Cardiac atrium fibroblast (primary cell): ENCODE measurements at places on chromosomes 4 and X. TPM values are rescaled to one million over a fixed set of nuclear protein-coding genes. Genes with fewer than 3 reads are reported as not detected.

Gene AMELX
- not detected in 2 replicates for total RNA-seq

Gene SATL1
- total RNA-seq, result not detected in 2 replicates

Gene F11
- not detected in 2 replicates for total RNA-seq

Gene TECRL
- not detected in 2 replicates for total RNA-seq

Gene TCEAL6
- total RNA-seq, result not detected in 2 replicates

Gene PIR
- 31.1 and 37.3 TPM in 2 replicates for total RNA-seq

Gene PTTG2
- total RNA-seq, result not detected in 2 replicates

Gene GRID2
- total RNA-seq, result not detected in 2 replicates

Gene KLB
- not detected in 2 replicates for total RNA-seq

Gene IL13RA1
- 64.1 and 66.9 TPM in 2 replicates for total RNA-seq

Gene P2RY8
- total RNA-seq, result not detected in 2 replicates
